HepG2 (cell line): ENCODE measurements at places on chromosomes 7 and 10.

- H3K36me3 ChIP-seq: no peaks in the 10 kb centered on the region
- no peaks in the 10 kb centered on the region for H3K4me1 ChIP-seq
- peaks cover 4% of the 10 kb centered on the region for H3K27me3 ChIP-seq
- H3K27ac ChIP-seq: no peak overlapping the region
- no peak overlapping the region for H3K4me3 ChIP-seq
Measured at GRCh38 chr7:43121973-43122372, 9.5 kb downstream of the HECW1 start.

- H3K4me3 ChIP-seq: no peak overlapping the region
- no peaks in the 10 kb centered on the region for H3K4me1 ChIP-seq
- no peak for DNase-seq
- H3K36me3 ChIP-seq: no peaks in the 10 kb centered on the region
- no peak overlapping the region for H3K27ac ChIP-seq
Measured at GRCh38 chr7:51446356-51446755, 129.7 kb upstream of the COBL start.

DNA sequence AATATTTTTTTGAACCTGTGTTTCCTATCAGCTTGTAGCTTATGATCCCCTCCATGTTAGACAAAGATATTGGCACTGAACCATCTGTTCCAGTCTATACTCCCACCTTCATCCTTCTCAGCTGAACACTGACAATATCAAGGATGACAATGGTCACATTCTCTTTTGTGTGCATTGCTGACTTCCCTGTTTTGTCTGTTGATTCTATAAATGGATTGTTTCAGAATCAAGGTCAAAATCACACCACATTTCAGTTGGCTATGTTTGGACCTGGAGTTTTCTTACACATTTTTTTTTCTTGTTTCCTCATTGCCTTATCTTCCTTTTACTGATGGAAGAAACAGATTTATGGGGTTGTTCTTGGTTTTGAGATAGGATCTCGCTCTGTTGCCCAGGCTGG, 11.3 kb upstream of the SMURF1 start:
- H3K36me3 ChIP-seq: no peaks in the 10 kb centered on the region
- H3K4me1 ChIP-seq: no peaks in the 10 kb centered on the region
- no peak overlapping the region for H3K27ac ChIP-seq
- DNase-seq: no peak
- no peak overlapping the region for H3K4me3 ChIP-seq

DNA sequence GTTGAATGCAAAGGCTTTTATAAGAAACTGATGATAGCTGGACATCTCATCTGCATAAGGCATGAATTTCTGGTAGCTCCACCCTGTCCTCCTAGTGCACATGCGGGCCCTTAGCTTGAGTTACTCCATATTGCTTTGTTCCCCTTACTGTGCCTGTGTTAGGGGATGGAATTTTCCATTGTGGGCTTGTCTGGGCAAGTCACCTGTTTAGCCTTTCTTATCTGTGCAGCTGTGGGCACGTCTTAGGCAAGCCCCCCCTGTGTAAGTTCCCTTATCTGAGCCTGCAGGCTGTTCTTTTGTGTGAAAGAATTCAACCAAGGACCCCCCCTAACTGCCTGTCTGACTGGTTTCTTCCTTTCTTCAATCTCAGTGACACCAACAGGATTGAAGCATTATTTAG, 14.5 kb upstream of the CROT start:
- H3K4me1 ChIP-seq: peaks cover 28% of the 10 kb centered on the region
- H3K27ac ChIP-seq: peak overlapping the region; percentile 31
- DNase-seq: no peak
- no peaks in the 10 kb centered on the region for H3K36me3 ChIP-seq
- no peak overlapping the region for H3K4me3 ChIP-seq

DNA sequence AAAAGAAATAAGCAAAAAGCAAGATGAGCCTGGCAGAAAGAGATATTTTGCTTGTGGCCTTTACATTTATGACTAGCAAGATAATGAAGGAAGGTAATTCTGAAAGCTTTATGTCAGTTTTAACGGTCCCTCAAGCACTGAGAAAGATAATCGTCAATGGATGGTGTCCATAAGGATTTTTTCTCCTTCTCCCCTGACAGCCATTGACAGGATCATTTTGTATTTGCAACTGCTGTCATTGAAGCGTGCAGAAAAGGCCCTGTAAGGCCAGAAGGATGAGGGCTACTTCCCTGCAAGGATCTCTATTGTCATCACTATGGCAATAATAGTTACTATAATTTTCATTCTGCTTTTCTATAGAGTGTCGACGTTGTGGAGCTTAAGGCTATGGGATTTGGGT, 994 bp upstream of the LRGUK start:
- DNase-seq: no peak
- H3K4me1 ChIP-seq: peaks cover 12% of the 10 kb centered on the region; the same call in 1 of the 2 replicates
- H3K4me3 ChIP-seq: no peak overlapping the region
- H3K36me3 ChIP-seq: no peaks in the 10 kb centered on the region
- H3K27ac ChIP-seq: no peak overlapping the region

GRCh38 chr7:20440472-20441105, 109.9 kb downstream of the ITGB8 start:
- H3K36me3 ChIP-seq: no peaks in the 10 kb centered on the region
- H3K4me3 ChIP-seq: no peak overlapping the region
- H3K27ac ChIP-seq: no peak overlapping the region
- peak; percentile 4 for DNase-seq
- no peaks in the 10 kb centered on the region for H3K27me3 ChIP-seq

DNA sequence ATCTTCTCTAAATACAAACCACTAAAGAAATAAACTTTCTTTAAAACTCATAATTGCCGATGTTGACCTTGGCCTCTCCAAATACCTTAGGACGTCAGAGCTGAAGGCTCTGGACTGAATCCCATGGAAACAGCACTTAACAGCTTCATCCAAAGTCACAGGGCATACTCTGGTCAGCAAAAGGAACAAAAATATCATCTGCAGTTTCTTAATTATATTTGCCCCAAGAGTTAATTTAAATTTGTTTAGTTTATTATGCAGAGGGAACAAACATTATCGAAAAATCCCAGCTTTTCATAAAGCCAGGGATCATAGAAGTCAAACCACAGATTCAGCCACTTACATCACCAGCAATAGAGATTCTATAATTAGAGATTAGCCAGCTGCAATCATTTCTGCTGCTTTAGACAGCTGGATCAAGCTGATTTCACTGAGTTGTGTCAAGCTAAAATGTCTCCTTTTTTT, 20.5 kb upstream of the FAM13C start:
- no peaks in the 10 kb centered on the region for H3K27me3 ChIP-seq
- no peak overlapping the region for H3K27ac ChIP-seq
- no peaks in the 10 kb centered on the region for H3K4me1 ChIP-seq

- no peaks in the 10 kb centered on the region for H3K36me3 ChIP-seq
- no peak overlapping the region for H3K4me3 ChIP-seq
- DNase-seq: no peak
- no peak overlapping the region for H3K27ac ChIP-seq
- no peaks in the 10 kb centered on the region for H3K4me1 ChIP-seq
Measured at GRCh38 chr7:136964347-136964746, 95.9 kb downstream of the CHRM2 start.

- H3K27ac ChIP-seq: no peak overlapping the region
- no peaks in the 10 kb centered on the region for H3K36me3 ChIP-seq
- DNase-seq: no peak
- H3K4me1 ChIP-seq: no peaks in the 10 kb centered on the region
- no peaks in the 10 kb centered on the region for H3K27me3 ChIP-seq
Measured at GRCh38 chr7:72453471-72453870, 41.3 kb upstream of the CALN1 start.

GRCh38 chr10:127374074-127374680, 174.9 kb upstream of the NPS start:
- no peaks in the 10 kb centered on the region for H3K27me3 ChIP-seq
- peaks cover 11% of the 10 kb centered on the region for H3K36me3 ChIP-seq
- H3K4me3 ChIP-seq: no peak overlapping the region
- H3K27ac ChIP-seq: no peak overlapping the region
- no peaks in the 10 kb centered on the region for H3K4me1 ChIP-seq

DNA sequence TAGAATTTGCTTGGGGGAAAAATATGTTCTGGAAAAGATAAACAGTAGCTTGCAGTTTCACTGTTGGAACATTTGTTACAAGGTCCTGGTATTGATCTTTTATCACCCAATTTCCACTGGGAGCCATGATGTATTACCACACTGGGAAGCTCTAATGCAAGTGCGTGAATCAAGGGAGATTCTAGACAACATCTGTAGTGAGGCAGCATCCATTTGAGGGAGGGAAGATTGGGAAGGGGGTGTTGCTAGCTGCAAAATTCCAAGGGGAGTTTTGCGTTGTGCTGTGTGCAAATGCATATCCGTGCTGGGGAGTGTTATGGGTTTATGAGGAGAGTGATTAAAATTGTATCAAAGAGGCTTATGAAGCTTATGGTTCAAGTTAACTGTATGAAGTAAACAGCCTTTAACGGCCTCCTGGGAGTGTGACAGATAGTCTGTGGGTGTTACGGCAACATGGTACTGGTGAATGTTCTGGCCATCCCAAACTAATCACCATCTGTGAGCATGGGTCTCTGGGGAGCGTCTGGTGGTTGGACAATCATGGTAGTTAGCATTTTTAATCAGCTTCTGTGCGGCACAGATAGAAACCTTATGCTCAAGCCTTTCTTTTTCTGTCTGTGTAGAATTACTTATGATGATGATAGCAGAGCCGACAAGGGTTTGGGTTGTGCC, 601.9 kb upstream of the GALNT17 start:
- H3K27ac ChIP-seq: no peak overlapping the region
- H3K4me1 ChIP-seq: no peaks in the 10 kb centered on the region
- H3K36me3 ChIP-seq: no peaks in the 10 kb centered on the region
- H3K4me3 ChIP-seq: no peak overlapping the region
- H3K27me3 ChIP-seq: no peaks in the 10 kb centered on the region

- H3K36me3 ChIP-seq: no peaks in the 10 kb centered on the region; the same call in 1 of the 2 replicates
- DNase-seq: peak; percentile 86
- H3K4me1 ChIP-seq: peaks cover 54% of the 10 kb centered on the region
- H3K27ac ChIP-seq: peak overlapping the region; percentile 97
- H3K27me3 ChIP-seq: no peaks in the 10 kb centered on the region; the same call in 2 of the 3 replicates
- peak overlapping the region; percentile 95 for H3K4me3 ChIP-seq
Measured at GRCh38 chr10:112951359-112952281, 1.6 kb downstream of the TCF7L2 start.

- DNase-seq: no peak
- no peak overlapping the region for H3K4me3 ChIP-seq
- no peak overlapping the region for H3K27ac ChIP-seq
Measured at GRCh38 chr7:133479456-133480065, 226.7 kb downstream of the EXOC4 start.

GRCh38 chr7:139061416-139061815, 25.6 kb upstream of the ZC3HAV1L start:
- no peak overlapping the region for H3K4me3 ChIP-seq
- no peaks in the 10 kb centered on the region for H3K4me1 ChIP-seq
- peaks cover 73% of the 10 kb centered on the region for H3K36me3 ChIP-seq
- H3K27ac ChIP-seq: no peak overlapping the region
- no peak for DNase-seq
- H3K27me3 ChIP-seq: no peaks in the 10 kb centered on the region

DNA sequence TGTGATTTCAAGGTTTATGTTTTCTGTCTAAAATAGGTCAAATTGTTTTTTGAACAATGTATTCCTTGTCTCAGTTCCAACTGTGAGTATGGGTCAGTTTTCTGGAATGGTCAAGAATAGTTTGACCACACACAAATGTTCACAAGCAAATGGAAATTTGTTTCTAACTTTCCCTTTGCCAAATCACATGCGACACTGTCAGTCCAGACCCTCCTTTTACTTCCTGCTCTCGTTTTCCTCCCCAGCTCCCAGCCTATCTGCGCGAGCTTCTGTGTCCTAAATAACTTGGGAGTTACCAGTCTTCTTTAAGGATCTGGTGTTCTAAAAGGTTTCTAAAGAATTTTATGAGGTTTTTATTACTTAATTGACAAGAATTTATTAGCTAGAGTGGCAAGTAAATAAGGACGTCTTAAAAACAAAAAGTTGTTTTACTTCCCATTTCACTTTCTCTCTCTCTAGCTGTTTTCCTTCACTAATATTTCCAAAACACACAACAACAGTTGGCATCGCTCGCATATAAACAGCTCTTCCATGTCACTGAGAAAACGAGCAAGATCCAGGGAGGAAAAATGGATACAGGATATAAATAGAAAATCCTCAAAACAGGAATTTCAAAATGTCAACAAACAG, 266.1 kb upstream of the KLF6 start:
- H3K27me3 ChIP-seq: no peaks in the 10 kb centered on the region; the same call in 1 of the 2 replicates
- no peak for DNase-seq
- H3K36me3 ChIP-seq: no peaks in the 10 kb centered on the region
- no peaks in the 10 kb centered on the region for H3K4me1 ChIP-seq

DNA sequence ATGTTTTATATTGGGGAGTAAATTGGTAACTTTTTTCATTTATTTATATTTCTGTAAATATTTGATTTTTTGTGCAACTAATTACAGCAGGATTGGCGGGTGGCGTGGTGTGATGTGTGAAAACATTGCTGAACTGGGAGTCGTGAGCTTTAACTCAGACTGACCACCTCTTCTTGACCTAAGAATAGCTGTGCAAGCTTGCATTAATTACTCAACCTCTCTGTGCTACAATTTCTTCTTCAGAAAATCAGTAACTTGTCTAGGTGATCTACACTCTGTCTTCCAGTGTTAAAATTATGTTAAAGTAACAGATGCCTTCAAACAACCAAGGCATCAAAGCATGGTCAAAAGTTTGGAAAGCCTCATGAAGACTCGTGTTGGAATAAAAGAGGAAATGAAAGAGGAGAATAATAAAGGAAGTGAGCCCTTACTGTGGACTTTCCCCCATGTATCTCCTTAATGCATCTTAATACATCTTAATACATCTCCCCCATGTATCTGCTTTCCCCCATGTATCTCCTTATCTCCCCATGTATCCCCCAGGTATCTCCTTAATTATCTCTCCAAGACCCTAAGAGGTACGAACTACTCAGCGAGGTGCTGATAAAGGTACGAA, 71.2 kb downstream of the SVIL start:
- no peak overlapping the region for H3K4me3 ChIP-seq
- no peak for DNase-seq
- no peaks in the 10 kb centered on the region for H3K4me1 ChIP-seq
- H3K36me3 ChIP-seq: 0 out of 3 replicates have a peak, but pooled peaks cover 4% of the 10 kb centered on the region

DNA sequence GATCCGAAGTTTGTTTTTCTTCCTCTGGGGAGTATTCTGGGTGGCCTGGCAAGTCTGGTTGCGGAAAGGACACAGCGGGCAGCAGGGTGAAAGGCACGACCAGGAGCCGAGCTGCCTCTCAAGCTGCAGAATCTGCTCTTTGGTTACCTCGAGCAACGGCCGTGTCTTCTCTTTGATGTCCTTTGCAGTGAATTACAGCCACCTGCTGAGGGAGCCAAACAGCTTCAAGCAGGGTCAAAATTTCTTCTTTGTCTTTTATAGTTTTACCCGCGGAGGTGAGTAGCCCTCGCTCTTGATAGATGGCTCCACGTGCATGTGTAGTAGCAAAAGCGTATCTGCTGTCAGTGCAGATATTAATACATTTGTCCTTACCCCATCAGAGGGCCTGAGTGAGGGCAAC, 177.3 kb upstream of the MBL2 start:
- no peaks in the 10 kb centered on the region for H3K36me3 ChIP-seq
- H3K4me3 ChIP-seq: no peak overlapping the region
- no peak overlapping the region for H3K27ac ChIP-seq
- H3K4me1 ChIP-seq: no peaks in the 10 kb centered on the region
- DNase-seq: peak; percentile 32

GRCh38 chr10:54137396-54137795, 663.6 kb downstream of the PCDH15 start:
- H3K36me3 ChIP-seq: no peaks in the 10 kb centered on the region
- no peak overlapping the region for H3K27ac ChIP-seq
- H3K4me3 ChIP-seq: no peak overlapping the region
- no peaks in the 10 kb centered on the region for H3K27me3 ChIP-seq
- no peak for DNase-seq
